GM12865 (cell line): ENCODE measurements at places on chromosomes 6 and 20.

DNA sequence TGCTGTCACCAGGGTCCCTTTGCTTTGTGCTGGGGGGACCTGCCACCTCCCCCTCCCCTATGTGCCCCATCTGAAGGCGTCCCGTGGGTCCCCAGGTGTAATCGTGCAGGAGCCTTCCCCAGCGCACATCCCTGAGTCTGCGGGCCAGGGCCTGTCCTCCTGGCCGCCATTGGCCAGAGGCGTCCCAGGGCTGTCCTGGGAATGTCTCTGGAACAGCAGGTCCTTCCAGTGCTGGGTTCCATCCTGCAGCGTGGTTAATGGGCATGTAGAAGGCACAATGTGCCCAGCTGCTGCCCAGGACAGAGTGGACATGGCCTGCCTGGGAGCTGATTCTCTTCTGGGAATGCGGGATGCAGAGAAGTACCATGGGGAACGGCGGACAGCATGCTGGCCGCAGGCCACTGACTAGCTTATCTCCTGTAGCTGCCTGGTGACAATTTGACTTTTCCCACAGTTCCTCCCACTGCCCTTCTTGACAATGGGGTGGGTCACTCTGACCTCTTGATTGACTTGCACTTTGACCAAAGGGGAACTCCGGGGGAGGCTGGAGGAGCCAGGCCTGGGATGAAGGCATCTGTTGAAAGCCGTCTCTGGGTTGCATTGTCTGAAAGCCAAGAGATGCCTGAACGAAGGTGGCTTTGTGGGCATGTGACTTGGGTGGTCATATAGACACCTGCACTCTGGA lies 64.0 kb downstream of the CTCFL start:
- no peak for DNase-seq

DNA sequence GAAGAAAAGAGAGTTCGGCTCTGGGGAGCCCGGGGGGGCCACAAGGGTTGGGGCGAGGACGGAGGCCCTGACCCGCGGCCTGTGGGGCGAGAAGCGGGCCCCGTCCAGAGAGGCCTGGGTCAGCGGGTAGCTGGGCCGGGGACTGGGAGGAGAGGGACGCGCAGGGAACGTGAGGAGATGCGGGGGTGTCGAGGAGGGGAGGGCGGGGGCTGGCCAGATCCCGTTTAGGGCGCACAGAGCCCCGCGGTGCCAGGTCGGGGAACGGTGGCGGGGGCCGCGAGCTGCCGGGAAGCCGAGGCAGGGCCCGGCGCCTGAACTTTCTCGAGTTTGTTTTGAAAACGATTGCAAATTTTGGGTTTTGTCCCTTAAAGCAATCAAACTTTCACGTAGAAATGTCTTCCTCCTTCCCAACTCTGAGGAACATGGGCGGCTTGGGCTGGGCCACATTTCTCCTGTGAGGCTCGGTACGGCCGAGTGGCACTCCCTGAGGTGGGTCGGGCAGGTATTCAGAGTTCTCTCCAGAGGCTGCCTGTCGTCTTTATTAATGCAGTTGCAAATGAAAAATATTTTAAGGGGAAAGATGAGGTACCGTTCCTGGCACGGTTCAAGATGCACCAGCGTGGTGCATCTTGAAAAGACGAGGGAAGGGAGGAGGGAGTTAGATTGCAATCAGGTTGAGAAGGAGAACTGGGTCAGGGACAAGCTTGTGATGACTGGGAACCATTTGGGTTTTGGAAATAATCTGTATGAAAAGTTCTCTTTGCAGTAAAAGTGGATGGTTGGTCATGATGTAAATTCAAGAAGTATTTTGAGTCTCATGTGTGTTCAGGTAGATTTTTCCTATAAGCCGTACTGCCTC lies 972 bp downstream of the RNF8 start:
- peak; percentile 11 for DNase-seq

DNA sequence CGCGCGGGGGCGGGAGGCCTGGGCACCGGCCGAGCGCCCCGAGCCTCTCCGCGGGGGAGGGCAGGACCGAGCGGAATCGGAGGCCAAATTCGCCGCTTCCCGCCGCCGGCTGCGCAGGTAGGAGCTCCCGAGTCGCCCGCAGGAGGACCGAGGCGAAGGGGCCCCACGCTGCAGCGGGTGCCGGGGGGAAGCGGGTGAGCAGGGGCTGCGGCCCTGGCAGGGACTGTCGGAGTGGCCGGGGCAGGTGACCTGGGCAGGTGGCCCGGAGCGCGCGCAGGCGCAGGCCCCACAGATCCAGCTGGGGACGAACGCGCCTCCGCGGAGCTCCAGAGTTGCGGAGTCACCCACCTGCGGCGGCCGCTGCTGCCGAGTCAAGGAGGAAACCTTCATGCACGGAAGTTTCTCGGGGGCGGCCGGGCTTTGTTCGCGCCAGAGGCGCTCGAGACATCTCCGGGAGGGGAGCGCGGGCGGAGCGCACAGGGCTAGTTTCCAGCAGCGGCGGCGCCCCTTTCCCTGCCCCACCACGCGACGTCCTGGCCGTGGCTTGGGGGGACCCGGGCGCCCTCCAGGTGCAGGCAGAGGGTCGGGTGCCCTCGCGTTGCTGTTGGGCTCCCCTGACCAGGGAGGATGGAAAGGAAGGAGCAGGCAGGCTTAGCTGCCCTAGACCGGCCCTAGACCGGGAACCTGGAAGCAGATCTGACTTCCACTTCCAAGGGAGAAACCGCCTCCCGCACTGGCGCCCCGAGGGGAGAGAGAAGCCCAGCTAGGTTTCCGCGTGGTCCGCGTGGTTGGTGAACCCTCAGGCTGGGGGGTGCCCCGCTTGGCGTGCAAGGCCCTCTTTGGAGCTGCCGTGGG lies 590 bp downstream of the SLCO4A1 start:
- peak; percentile 58 for DNase-seq

GRCh38 chr6:328136-328670 lies 35.9 kb downstream of the DUSP22 start:
- peak; percentile 99 for DNase-seq

- DNase-seq = no peak
Measured at GRCh38 chr20:17227219-17227575, 357 bp downstream of the PCSK2 start.

DNA sequence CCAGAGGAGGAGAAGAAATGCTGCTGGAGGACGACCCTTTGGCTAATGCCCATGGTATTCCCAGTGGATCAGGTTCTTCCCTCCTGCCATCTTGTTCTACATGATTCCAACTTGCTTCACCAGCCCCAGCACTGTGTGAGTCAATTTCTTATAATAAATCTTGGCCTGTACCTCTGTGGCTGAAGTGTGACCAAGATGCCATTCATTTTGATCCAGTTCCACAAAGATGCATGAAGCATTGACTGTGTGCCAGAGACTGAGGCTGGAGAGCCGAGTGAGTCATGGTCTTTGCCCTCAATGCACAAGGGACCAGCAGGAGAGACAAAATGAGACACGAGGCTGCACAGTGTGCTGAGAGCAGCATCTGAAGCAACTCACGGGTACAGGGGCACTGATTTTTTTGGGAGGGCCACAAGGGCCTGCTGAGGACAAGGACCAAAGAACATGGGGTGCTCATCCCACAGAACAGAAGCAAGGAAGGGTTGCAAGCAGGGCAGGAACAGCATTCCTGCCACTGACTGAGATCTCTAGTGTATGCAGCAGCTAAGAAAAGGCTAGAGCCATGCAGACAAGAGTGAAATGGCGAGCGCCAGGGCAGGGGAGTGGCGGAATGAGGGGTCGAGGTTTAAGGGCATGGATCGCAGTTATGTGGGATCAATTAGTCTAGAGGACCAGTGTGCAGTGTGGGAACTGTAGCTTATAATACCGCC lies 207.0 kb downstream of the THBS2 start:
- DNase-seq = no peak

GRCh38 chr6:22271081-22271480 lies 25.8 kb downstream of the PRL start:
- peak; percentile 69 for DNase-seq

DNA sequence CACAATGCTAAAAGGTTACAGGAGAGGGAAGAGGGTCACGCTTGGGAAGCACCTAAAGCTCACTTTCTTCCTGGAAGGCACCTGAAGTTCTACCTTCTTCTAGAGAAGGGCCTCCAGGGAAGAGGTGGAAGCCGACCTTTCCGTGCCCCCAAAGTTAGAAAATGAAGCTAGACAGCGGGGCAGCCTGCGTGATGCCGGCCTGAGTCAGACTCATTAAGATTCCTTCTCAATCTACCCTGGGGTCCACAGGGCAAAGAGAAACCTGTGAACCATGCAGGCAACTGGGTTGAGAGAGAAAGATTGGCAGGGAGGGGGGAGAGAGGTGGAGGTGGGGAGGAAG lies 54.8 kb upstream of the CCDC167 start:
- DNase-seq = peak; percentile 50

DNA sequence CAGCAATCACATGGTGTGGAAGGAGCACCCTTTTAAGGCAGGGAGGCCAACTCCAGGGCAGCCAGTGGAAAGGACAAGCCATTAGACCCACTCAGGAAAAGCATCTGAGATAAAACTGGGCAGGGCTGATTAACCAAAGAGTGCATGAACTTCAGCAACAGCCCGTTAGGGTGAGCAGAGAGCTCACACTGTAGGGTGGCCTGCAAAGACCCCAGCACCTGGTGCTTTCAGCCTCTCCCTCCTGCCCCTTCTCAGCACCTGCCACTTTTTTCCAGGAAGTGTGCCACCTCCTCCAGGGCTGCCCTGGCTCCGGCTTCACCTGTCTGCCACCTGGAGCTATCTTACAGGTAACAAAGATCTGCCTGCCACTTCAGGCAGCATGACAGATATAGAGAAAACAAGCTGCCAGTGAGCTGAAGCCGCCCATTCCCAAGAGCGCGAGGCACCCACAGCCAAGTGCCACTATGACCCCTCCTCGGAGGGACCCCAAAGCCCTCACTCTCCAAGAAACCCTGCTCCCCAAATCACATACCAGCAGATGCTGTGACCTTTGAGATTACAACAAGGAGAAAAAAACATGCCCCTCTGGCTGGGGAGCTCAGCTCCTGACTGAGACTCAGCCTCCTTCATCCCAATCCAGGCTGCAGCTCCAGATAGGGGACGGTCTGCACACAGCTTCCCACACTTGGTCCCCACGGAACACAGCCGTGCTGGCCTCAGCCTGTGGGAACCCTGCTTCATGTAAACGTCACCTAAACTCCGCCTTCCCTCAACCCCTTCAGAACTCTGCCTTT lies 71.2 kb downstream of the ABHD12 start:
- no peak for DNase-seq

- DNase-seq = no peak
Measured at GRCh38 chr6:109340811-109341210, 41.5 kb downstream of the CD164 start.

DNA sequence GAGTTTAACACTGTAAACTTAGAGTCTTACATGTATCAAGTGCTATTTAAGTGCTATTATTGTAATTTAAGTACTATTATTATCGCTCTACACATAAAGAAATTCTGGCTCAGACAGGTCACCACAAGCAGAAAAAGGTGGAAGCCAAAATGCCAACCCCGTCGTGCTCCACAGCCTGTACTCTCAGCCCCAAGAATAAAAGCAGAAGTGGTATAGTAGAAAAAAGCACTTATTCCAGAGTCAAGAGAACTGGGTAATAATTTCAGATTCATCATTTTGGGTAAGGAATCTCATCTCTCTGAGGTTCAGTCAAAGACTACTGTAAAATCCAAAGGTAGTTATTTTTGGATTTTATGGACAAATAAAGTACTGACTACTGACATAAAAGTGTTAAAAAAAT lies 943 bp downstream of the ZUP1 start:
- DNase-seq = peak; percentile 32

GRCh38 chr6:7881765-7882500 lies 28.7 kb downstream of the TXNDC5 start:
- DNase-seq = no peak

GRCh38 chr6:108993876-108994275 lies 100.8 kb downstream of the SESN1 start:
- DNase-seq = no peak

DNA sequence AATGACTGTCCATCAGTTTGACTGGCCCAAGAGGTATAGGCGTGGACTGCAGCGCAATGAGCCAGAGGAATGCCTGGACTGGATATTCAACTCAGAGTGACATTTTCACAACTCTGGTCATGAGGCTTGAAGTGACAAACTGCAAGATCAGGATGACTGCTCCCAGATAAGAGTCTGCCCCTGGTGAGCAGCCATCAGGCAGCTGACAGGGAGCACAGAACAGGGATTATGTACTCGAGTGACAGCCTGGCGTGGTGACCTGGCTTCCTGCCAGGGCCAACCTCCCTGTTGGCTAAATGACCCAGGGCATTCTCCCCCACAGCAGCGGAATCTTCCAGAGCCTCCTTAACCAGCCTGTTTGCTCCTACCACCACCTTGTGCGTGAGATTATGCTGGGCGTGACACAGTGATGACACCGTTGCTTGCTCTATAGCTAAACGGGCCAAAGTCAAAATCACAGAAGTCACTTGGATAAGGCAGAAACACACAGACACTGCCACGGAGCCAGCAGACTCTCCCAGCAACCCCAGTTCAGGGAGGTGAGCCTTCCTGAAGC lies 209.1 kb upstream of the JARID2 start:
- DNase-seq = no peak
